ENCODE measurements at places on chromosomes 2 and 18.

DNA sequence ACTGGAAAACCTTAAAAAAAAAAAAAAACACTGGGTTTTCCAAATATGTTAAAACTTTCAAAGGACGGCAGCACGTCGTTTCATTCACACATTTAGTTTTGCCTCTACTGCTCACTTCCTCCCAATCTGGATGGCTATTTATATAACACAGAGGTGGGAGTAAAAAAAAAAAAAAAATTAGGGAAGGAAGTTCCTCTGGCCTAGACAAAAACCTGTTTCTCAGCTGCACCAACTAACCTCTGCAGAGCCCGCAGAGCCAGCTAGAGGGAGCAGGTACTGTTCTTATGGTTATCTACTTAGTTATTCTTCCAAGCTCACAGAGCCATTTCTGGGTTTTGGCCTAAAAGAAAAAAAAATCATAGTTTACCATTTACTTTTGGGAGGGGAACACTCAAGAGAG lies 28.1 kb downstream of the SLC1A4 start:
- DNase-seq, result no peak

GRCh38 chr18:4870177-4870773 lies 326.8 kb downstream of the AKAIN1 start:
- no peak for DNase-seq

- no peak for DNase-seq
Measured at GRCh38 chr2:239549711-239550255, 149.0 kb upstream of the HDAC4 start.

GRCh38 chr2:231411237-231411636 lies 15.7 kb downstream of the B3GNT7 start:
- DNase-seq, result no peak

- peak; percentile 52 for DNase-seq
Measured at GRCh38 chr2:9110893-9111569, 95.6 kb upstream of the ASAP2 start.

DNA sequence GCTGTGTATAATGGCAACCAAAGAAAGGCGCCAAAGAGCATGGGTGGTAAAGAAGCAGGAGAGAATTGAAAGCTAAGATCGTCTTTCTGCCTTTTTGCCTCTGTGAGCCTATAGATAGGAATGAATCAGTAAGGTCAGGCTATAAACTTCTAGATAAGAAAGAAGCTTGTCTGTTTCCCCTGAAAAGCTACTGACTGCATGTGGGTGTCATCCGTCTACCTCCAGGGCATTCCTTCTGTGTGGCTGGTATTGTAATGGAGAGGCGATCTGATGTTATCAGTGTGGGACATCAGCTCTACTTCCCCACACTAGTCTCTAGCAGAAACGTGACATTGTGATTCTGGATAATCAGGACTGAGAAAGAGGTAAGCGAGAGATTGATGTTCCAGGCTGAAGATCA lies 63.4 kb upstream of the PLA2R1 start:
- peak; percentile 66 for DNase-seq

DNA sequence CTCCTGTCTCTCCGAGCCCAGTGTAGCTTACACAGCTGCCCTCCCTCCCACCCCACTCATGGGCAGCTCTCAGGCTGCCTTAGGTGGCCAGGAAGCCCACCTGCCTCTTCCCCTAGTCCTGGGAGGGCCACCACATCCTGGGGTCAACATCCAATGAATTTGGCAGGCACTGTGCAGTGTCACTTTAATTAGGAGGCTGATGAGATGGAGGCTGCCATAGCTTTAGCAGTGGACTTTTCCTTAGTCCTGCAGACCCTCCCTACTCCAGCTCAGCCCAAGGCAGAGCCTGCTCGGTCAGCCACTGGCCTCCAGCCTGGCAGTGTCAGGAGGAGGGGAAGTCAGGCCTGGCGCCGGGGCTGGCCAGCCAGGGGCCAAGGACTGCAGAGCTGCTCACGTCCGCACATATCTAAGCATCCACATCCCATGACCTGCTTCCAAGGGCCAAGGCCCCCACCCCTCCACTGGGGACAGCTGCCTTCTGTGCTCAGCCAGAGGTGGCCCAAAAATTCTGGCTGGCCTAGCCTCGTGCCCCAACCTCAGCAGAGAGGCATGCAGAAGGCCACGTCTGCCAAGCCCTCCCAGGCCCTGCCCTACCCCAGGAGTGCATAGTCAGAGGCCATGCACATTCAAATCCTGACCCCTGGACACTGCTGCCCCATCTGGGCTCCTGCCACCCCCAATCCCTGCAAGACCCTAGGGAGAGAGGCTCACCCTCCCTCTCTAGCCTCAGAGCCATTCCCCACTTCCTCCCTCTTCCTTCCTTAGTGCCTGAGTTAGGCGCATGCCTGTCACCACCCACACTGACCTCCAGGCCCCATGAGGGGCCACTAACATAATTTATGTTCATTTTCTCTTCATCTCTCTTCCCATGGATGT lies 33.1 kb downstream of the ADRA2B start:
- DNase-seq, result no peak

- DNase-seq, result no peak
Measured at GRCh38 chr2:129170570-129170969, 808.9 kb upstream of the RAB6C start.

- no peak for DNase-seq
Measured at GRCh38 chr2:145599756-145600155, 1079.8 kb upstream of the ZEB2 start.

DNA sequence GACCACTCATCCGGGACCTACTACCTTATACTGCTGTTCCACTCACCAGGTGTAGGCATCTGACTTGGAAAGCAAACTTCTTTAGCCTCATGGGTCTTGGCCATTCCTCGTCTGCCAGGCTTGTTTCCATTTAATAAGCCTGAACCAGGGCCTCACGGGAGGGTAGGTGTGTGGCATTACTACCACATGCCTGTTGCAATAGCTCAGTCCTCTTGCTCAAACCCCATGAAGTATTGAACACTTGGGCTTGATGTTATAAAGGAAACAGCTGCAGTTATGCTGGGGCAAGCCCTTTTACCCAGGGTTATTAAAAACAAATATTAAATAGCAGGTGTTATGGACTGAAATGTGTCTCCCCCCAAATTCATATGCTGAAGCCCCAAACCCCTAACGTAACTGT lies 21.2 kb downstream of the MRPL44 start:
- DNase-seq, result no peak

DNA sequence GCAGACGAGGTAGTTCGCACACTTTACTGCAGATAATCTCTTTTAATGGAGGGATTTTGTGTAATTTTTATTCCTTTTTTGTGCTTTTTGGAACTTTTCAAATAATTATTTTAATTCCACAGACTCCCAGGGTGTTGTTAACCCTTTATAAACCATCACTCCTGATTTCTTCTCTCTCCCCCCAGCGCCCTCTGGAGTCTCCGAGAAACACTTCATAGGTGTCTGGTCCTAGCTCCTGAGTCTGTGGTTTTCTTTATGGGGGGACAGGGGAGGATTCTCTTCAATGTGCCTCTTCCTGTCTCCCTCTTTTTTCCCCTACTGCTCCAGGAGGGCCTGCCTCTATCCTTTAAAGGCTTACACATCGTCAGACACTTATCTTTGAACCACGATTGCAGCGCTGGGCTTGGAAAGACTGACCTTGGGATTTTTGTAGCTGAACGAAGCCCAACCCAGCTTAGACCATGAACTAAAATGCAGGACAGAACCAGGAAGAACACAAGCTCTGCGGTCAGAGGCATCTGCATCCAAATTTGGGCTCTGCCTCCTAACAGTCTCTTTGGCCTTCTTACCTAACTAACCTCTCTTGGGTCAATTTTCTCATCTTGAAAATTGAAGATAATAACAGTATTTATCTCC lies 7.1 kb upstream of the PKDCC start:
- no peak for DNase-seq

GRCh38 chr18:68660354-68661183 lies 54.3 kb downstream of the TMX3 start:
- peak; percentile 8 for DNase-seq

DNA sequence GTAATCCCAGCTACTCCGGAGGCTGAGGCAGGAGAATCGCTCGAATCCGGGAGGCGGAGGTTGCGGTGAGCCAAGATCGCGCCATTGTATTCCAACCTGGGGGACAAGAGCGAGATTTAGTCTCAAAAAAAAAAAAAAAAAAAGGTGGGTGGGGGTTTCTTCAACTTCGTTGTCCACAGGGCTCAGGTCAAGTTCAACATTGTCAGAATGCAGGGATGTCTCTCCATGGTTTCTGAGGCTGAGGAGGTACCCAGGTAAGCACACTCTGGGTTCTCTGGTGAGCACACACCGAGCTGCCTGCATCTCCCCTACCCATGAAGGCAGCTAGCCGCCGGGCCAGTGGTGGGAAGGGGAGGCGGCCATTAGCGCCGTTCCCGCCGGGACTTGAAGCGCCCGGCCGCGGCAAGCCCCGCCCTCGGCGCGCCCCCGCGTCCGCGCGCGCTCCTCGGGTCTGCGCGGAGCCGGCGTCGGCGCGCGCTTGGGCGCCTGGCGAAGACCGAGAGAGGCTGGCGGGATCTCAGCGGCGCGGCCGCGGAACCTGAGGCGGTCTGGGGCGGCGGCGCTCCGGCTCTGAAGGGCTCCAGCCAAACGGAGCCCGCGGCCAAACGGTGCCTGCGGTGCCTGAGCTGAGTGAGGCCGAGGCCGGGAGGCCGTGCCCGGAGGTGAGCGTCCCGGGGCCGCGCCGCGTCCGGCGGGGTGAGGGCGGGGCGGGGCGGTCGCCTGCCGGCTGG lies at the start of gene UBXN2A:
UBXN2A (plus strand) TSS at position 477 of the 731 bp plus-strand sequence. CDS start 17,852 bp downstream, outside the sequence.
- peak; percentile 78 for DNase-seq

- DNase-seq, result no peak
Measured at GRCh38 chr18:25875551-25876240, 214.7 kb downstream of the SS18 start.

DNA sequence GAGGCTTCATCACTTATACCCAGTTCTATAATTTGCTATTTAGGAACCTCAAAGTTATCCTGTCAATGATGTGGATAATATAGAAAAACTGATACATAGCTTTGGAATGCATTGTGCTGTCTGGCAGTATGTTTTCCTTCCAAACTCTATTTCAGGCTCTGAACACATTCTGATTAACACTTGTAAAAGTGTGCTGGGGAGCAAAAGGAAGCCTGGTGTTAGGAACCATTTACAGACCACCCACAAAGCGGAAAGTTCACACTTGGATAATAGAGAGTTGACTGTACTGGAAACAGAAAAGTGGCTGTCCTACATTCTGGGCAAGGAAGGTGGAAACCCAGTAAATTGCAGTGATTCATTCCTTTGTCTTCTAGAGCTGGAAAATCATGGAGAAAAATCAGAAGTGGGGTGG lies 114.5 kb upstream of the ZFP36L2 start:
- DNase-seq, result no peak

DNA sequence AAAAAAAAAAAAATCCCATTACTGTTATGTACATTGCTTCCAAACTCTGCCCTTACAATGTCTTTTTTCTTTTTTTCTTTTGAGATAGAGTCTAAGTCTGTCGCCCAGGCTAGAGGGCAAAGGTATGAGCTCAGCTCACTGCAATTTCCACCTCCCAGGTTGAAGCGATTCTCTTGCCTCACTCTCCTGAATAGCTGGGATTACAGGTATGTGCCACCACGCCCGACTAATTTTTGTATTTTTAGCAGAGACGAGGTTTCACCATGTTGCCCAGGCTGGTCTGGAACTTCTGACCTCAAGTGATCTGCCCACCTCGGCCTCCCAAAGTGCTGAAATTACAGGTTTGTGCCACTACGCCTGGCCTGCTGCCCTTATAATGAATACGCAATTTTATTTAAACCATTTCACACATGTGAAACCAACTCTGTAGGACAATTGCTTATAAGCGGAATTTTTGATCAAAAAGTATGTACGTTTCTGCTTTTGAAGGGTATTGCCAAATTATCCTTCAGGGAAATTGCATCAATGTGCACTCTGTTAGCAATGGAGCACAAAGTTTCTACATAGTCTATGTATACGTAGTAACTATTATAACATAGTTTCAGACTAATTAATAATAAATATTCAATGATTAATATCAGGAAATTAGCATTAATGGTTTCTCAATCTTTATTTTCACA lies 55.7 kb upstream of the ACTR3 start:
- DNase-seq, result no peak

- no peak for DNase-seq
Measured at GRCh38 chr2:220006152-220006621, 378.8 kb downstream of the SLC4A3 start.

DNA sequence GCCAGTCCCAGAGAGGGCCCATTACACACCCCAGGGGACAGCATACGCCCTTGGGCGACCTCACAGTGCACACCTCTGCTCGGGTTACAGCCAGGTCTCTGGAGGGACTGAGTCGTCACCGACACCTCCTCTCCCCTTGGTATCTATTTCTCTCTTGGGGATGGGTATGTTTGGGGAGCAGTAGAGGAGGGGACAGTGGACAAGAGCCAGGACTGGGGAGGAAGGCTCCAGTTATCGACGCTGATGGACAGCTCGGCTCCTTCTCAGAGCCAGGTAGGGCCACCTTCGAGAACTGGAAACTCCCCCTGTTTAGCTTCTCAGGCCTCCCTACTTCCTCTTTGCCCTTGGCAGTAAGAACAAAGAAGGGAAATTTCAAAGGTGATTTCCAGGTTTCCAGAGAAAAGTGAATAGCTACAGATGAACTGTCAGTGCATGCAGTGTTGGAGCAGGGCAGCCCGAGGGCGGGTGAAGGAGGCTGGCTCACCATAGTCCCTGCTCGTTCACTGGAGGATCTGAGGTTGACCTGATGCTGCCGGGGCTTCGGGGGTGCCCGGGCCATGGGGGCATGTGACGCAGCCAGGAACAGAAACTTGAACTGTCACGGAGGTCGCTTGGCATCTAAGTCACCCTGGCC lies 4.4 kb upstream of the SEMA4C start:
- DNase-seq, result no peak

DNA sequence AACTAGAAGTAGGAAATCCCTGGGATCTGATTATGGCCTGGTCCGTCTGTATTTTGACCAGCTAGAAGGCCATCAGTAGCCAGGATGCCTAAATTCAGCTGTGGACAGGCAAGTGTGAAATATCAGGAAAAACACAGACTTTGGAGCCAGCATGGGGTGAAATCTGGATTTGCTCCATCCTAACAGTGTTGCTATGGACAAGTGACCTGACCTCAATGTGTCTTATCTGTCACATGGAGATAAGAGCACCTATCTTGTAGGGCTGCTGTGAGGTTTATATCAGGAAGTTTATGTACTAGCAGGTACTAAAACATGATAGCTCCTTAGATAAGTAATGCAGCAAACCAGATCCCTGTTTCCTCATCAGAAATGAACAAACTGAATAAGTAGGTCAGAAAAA lies 460.4 kb downstream of the STK39 start:
- DNase-seq, result no peak

DNA sequence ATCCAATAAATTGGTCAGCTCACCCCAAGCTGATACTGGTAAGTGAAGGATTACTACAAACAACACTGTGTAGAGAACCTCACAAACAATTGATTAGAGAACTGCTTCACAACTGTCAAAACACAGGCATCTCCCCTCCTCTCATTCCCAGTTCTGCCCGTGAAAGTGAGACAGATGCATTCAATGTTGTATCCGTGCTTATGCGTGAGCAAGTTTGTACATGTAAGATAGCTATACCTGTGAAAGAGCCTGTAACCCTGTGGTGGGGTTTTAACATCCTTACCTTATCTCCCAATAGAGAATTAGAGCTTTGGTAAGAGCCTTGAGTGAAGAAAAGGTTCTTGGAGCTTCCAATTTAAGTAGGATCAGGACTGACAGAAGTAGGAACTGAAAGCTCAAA lies 9.1 kb downstream of the MARCHF4 start:
- DNase-seq, result no peak

Measured in NT2/D1 (cell line).